ENCODE measurements at places on chromosomes 1 and 21. TPM values are rescaled to one million over a fixed set of nuclear protein-coding genes. Genes with fewer than 3 reads are reported as not detected.

COG2 gene
- 31.6 TPM for polyA plus RNA-seq

HSPB7 gene
- polyA plus RNA-seq: 6.1 TPM

DNA sequence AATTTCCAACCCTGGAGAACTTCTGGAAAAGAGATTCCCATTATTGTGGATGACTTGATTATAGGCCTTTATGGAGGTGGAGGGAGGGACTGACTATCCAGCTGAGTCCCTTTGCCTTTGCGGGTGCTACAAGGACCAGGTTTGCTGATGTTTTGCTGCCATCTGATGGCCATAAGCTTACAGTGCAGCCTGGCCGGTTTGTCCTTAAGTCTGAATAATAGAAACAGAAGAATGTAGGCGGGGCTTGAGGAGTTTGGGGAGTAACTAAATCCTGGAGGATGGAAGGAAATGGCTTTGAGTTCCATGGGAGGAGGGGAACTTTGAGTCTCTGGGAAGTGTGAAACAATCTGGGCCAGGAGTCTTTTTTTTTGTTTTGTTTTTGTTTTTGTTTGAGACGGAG is 55.7 kb upstream of the CD1D start:
- peak; percentile 96 for DNase-seq

DNA sequence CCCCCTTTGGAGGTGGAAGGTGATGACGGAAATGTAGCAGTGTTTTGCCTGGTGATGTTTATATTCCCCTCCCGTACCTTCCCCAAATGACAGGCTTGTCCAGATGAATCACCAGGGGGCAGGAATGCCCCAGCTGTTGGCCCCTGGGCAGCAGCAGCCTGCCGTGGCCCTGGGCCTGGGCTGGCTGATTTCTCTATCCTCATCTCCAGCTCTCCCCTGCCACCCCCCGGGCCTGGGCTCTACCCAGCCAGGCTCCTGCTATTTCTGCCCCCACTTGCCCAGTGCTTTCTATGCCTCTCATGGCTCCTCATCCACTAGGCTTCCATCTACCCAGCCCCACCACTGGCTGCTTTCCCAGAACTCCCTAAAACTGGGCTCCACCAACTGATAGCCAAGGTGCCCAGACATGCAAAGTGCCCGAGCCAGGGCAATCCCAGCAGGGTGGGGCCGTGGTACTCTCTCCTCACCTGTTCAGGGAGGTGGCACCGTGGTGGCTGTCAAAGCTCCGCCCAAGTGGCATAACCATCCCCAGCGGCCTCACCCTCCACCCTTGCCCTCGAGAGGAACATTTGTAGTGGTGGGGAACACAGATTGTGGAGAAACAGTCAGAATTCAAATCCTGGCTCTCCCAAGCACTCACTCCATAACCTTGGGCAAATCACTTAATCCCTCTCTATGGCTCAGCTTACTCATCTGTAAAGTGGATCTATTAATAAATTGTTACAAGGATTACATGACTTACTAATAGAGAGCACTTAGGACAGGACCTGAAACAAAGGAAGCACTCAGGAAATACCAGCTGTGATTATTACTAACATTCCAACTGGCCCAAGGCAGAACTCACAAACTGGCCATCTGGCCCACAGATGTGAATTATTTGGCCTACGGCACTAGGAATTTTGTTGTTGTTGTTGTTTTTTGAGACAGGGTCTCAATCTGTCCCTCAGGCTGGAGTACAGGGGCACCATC is 12.8 kb upstream of the ECE1 start:
- no peak for DNase-seq

DCST1 gene
- polyA plus RNA-seq: 0.61 TPM

GRCh38 chr1:119139857-119140176 is 636 bp downstream of the WARS2 start:
- no peak for DNase-seq

ITLN1 gene
- polyA plus RNA-seq: 1.4 TPM

ADORA3 gene
- 0.65 TPM for polyA plus RNA-seq

GRCh38 chr1:10673109-10673711 is 123.2 kb downstream of the CASZ1 start:
- no peak for DNase-seq

TNFRSF9 gene
- polyA plus RNA-seq: 0.07 TPM

- DNase-seq: no peak
Measured at GRCh38 chr1:26998429-26999300, 5.2 kb downstream of the TRNP1 start.

IGFN1 gene
- polyA plus RNA-seq: 0.78 TPM

DNA sequence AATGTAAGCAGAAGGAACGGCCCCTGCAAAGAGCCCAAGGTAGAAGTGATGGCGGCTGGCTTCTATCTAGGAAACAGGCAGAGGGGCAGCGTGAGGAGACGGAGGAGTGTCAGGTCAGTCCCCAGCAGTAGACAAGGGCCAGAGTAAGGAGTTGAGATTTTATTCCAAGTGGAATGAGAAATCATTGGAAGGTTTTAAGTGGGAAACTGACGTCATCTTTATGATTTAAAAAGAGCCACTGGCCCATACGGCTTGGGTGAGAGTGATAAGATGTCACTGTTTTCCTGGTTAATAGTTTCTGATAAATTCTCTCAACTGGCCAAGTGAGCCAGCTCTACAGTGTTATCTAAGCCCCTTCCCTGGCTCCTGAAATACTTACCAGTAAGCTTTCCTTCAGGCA is 103.2 kb upstream of the CAMK1G start:
- no peak for DNase-seq

ACKR1 gene
- polyA plus RNA-seq: 0.23 TPM

GRCh38 chr1:24154215-24154614 is 11.3 kb upstream of the IL22RA1 start:
- DNase-seq: no peak

MTARC2 gene
- 65.1 TPM for polyA plus RNA-seq

GRCh38 chr1:234550341-234551031 is 59.5 kb downstream of the IRF2BP2 start:
- no peak for DNase-seq

- DNase-seq: no peak
Measured at GRCh38 chr1:24905355-24905978, 24.6 kb downstream of the RUNX3 start.

GRCh38 chr1:43426221-43426620 is 27.5 kb downstream of the HYI start:
- no peak for DNase-seq

FUCA1 gene
- 40.4 TPM for polyA plus RNA-seq

DNA sequence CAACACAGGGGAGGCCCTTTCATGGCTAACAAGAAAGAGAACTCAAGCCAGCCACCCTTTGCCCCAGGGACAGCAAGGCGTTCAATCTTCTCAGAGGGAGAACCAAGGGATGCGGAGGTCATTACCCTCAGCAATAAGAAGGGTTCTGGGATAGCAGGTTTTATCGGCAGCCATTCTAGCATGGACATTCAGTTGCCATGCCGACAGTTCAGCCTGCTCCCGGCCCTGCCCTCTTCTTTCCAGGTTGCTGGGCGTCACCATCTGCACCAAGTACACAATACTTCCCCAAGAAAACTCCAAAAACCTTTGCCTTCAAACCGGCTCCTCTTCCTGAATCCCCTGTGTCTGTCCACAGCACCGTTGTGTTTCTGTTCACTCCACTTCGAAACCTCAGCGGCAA is 47.1 kb downstream of the SYT2 start:
- DNase-seq: no peak

- peak; percentile 73 for DNase-seq
Measured at GRCh38 chr1:39892601-39893595, 8.8 kb downstream of the MYCL start.

GRCh38 chr1:196723325-196724185 is 51.1 kb upstream of the CFHR3 start:
- DNase-seq: peak; percentile 14

- no peak for DNase-seq
Measured at GRCh38 chr1:152514715-152515433, 592 bp downstream of the CRCT1 start.

ASCL5 gene
- polyA plus RNA-seq: 0.15 TPM

MFSD2A gene
- polyA plus RNA-seq: 1.7 TPM

GRCh38 chr1:64516803-64517568 is 47.1 kb downstream of the CACHD1 start:
- DNase-seq: no peak

DNA sequence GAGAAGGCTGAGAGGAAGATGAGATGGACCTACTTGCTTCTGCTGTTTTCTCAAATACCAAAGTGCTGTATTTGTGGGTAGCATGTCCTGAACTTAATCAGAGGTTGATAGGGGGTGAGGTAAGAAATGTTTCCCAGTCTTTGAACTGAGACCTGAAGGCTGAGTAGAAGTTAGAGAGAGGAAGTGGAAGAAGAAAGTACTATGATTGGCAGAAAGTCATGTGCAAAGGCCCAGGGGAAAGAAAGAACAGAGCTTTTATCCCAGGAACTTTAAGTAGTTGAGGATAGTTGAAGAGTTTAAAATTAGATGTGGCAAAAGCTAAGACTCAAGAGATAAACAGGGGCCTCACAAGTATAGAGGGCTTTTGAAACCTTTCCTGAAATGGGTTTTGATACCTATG is 15.5 kb upstream of the LIN9 start:
- no peak for DNase-seq

DNA sequence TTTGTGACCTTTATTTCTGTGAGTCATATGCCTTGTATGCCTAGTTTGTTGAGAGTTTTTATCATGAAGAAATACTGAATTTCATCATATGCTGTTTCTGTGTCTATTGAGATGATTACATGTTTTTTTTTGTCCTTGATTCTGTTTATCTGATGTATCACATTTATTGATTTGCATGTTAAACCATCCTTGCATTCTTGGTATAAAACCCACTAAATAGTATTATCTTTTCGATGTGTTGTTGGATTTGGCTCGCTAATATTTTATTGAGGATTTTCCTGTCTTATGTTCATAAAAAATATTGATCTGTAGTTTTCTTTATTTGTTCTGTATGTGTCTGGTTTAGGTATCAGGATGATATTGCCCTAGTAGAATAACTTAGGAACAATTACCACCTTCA is 164.7 kb upstream of the CHRM3 start:
- no peak for DNase-seq

GRCh38 chr21:23963454-23963853 is 1643.8 kb downstream of the MRPL39 start:
- no peak for DNase-seq

RIMKLA gene
- polyA plus RNA-seq: 0.63 TPM

DNA sequence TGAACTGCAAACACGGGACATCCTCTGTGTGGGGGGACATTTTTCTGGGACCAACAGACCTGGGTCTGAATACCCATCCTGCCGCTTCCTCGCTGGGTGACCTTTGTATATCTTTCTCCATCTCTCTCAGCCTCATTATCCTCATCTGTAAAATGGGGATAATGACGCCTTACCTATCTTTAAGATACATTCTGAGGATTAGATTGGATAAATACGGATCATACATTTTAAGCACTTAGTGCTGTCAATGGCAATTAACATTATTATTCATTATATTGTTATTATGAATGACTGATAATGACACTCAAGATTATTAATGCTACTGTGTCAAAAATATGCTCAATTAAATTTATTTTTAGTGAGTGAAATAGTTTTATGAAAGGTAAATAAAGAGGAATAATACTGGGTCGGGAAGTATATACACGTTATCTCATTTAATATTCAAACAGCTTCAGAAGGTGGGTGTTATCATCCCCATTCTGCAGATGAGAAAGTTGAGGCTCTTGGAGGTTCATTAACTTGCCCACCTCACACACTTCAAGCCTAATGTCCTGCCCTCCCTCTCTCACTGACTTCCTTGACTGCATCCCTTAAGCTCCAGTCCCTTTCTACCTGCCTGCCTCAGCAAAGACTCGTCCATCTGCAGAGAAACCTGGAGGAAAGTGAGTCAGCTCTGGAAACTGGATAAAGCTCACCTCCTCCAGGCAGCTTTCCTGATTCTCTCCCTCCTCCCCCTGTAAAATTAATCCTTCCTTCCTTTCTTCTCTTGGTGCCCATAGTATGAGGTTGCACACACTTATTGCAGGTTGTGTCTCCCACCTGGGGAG is 120.7 kb upstream of the JUN start:
- no peak for DNase-seq

ELAVL4 gene
- polyA plus RNA-seq: 4.4 TPM

DNA sequence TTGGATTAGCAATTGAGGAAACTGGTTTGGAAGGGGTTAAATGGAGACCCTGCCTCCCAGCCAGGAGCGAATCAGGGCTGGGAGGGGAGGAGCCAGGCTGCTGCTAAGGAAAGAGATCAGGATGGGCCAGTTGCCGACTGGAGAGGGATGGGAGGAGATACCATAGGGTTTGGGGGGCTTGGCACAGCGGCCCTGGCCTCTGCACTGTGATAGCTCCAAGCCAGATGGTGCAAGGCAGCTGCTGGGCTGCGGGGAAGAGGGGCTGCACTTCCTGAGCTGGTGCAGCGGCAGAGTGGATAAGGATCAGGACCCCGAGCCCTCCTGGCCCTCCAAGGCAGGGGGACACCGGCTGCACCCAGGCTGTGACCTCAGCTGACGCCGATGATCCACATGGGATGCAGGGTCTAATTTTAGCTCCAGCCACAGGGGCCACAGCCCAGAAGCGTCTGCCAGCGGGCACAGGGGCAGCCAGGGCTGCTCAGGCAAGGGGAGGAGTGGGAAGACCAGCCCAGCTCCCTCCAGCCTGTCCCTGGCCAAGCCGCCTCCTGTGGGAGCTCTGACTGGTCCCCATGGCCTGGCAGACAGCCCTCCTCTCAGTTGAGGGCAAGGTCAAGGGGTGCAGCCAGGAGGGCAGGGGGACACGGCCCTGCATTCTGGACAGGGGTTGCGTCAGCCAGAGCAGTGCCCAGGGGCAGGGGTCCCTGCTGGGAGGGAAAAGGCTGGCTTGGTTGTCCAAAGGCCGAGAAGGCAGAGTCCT is at the start of gene EXTL1:
Gene EXTL1, plus strand, starts transcription at position 129 of the 757 bp plus-strand sequence. CDS start 872 bp downstream, outside the sequence.
- DNase-seq: peak; percentile 64

- DNase-seq: peak; percentile 47
Measured at GRCh38 chr1:41108696-41109275, 87.3 kb upstream of the SLFNL1 start.

DNA sequence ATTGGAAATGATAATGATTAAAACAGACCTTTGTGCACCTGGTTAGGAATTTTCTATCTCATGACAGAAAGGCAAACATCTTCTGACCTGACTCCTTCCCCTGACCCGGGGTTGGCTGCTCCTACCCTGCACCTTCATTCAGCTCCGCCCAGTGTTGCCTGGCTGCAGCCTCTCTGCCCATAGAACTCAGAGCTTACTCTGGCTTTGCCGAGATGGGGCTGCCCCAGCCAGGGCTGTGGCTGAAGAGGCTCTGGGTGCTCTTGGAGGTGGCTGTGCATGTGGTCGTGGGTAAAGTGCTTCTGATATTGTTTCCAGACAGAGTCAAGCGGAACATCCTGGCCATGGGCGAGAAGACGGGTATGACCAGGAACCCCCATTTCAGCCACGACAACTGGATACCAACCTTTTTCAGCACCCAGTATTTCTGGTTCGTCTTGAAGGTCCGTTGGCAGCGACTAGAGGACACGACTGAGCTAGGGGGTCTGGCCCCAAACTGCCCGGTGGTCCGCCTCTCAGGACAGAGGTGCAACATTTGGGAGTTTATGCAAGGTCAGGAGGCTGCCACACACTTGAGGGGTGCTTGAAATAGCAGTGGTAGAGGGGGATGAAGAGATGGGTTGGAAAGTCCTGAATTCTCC is at the start of gene DIO1:
Gene DIO1, plus strand, starts transcription at position 189 of the 638 bp plus-strand sequence. Its CDS starts 24 bp downstream, at position 213.
- DNase-seq: no peak

All from renal pelvis (tissue), 12 donors.